ENCODE measurements at places on chromosomes 16 and 17. TPM values are rescaled to one million over a fixed set of nuclear protein-coding genes. Genes with fewer than 3 reads are reported as not detected.

- DNase-seq = peak; percentile 87
Measured at GRCh38 chr17:79836972-79837887, 2.0 kb downstream of the CBX4 start.

DNA sequence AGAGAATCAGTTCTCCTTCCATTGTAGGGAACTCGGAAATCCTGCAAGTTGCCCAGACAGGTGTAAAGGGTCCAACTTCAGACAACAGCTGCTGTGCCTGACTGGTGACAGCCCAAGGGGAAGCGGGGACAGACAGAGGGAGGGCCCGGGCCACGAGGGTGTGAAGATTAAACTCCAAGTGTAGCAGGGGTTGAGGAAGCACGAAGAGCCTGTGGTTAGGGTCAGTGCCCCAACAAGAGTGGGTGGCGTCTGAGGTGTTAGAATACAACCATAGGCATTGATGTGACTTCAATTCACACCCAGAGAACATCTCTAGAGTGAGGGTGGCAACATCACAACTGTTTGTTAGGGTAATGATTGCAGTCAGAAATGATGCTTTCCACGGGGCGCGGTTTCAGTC, 39.1 kb downstream of the ASPA start:
- DNase-seq = no peak

GRCh38 chr16:57373117-57373947, 1.0 kb downstream of the CX3CL1 start:
- no peak for DNase-seq

GRCh38 chr16:2963074-2963722, 877 bp upstream of the KREMEN2 start:
- no peak for DNase-seq

GRCh38 chr16:56930486-56931270, 1.3 kb upstream of the HERPUD1 start:
- DNase-seq = no peak

GRCh38 chr16:58009856-58010416, 8.7 kb downstream of the USB1 start:
- peak; percentile 38 for DNase-seq

DNA sequence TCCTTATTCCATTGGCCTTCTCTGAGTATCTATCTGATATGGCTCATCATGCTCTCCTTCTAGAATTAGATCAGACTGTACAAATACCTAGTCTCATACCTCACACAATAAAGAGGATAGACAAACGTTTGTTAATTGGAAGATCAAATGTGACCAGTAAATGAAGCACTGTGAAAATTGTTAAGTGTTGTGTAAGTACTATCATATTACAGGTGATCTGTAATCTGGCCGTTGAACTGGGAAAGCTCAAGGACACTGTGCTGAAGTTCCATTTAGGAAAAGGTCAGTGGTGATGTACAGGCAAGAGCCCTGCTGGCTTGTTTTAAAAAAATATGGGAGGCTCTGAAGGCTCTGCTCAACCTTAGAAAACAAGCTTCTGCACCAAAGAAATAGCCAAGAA, 38.5 kb upstream of the CORO6 start:
- DNase-seq = no peak

DNA sequence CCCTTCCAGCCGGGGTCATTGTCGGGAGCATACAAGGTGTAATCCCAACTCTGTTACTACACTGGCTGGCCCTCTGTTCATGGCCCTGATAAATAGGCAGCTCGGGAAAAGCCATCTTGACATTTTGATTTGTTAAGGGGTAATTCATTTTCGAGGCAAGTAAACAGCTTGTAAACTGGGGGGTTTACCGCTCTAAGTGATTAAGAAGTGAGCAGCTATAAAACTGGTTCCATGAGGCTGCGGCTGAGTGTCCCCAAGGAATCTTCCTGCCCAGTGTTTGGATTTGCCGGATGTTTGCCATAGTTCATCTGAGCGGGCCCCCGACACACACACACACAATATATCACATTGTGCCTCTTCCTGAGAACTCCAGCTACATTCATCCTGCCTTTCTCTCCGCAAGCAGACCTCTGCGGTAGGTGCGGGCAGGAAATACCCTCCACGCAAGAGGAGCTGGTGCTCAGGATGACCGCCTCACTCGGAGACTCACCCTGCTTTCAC, 92.2 kb downstream of the SOCS1 start:
- no peak for DNase-seq

GRCh38 chr17:32757963-32758362, 119.0 kb downstream of the MYO1D start:
- DNase-seq = no peak

GRCh38 chr17:81566461-81567126, 14.4 kb upstream of the FAAP100 start:
- DNase-seq = peak; percentile 81

GRCh38 chr16:1285669-1286512, 23.5 kb upstream of the UBE2I start:
- no peak for DNase-seq

GRCh38 chr17:81888988-81889595, 2.3 kb downstream of the ALYREF start:
- no peak for DNase-seq

DNA sequence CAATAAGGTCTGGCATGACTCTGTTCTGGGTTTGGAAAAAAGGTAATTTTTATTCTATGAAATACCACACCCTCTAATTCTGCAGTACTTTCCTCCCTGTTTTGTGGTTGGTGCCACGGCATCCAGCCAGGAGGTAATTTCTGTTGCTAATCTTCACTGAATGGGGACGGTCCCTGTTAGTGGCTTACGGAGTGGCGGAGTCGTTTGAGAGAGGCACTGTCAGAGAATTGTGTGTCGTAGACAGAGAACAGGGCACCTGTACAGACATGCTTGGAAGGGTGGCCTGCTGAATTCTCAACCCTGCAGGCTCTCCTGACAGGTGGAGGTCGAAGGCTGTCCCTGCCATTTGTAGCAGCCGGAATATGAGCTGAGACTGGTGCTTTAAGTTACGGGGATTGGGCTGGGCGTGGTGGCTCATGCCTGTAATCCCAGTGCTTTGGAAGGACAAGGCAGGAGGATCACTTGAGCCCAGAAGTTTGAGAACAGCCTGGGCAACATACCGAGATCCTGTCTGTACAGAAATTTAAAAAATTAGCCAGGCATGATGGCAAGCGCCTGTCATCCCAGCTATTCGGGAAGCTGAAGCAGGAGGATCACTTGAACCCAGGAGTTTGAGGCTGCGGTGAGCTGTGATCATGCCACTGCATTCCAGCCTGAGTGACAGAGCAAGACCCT, 33.2 kb downstream of the EEF2K start:
- DNase-seq = no peak

GRCh38 chr16:62036802-62037135, 531 bp upstream of the CDH8 start:
- no peak for DNase-seq

DNA sequence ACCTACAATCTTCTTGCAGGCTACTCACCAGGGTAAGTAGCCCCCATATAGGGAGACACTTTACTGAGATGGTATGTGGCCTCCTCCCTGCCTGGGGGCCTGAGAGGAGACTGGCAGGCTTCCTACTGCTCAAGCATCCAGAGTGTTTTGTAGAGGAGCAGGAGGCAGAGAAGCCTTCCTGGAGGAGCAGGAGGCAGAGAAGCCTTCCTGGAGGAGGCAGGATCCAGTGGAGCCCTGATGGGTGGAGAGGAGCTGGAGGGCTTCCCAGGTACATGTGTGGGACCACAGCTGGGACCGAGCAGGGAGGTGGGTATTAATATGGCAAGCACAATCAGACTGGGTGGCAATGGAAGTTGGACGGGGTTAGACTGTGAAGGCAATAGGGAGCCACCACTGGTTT, 2.1 kb upstream of the ADGRG5 start:
- DNase-seq = no peak

DNA sequence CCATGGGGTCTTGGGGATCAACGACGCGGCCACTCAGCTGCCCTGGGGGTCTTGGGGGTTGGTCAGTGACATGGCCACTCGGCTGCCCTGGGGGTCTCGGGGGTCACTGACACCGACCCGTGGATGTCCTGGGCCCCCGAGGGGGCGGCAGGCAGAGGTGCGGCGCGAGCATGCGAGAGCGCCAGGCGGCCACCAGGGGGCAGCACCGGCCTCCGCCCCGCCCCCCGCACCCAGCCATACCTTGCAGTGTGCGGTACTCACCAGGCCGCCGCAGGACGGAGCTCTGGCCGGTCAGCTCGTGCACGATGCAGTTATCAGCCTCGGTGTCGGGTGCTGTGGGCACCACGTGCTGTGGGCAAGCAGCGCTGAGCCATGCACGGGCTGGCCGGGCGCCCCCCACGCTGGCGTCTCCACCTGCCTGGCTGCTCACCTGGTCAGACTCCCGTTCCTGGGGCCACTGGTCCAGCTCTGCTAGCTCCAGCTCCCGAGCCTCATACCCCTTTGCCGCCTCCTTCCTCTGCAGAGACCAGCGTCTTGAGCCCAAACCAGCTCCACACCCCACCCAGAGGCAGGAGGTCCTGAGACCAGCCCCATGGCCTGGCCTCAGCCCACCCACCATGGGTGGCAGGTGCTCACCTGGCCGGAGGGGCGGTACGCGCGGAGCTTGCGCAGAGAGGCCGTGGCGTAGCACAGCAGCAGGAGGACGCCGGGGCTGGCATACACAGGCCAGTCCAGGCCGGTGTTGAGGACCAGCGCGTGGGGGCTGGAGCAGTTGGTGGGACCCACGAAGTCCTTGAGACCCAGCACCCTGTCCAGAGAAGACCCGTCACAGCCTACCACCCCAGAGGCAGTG, 31.2 kb downstream of the CTU2 start:
- DNase-seq = peak; percentile 88

GRCh38 chr17:81324177-81324850, 29.2 kb upstream of the SLC38A10 start:
- DNase-seq = no peak

DNA sequence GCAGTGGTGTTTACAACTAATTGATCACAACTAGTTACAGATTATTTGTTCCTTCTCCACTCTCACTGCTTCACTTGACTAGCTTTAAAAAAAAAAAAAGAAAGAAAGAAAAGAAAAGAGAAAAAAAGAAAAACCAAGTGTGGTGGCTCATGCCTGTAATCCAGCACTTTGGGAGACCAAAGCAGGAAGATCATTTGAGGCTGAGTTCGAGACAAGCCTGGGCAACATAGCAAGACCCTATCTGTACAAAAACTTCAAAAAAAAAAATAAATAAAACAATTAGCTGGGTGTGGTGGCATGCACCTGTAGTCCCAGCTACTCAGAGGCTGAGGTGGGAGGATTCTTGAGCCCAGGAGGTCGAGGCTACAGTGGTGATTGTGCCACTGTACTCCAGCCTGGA, 4.2 kb downstream of the SNTB2 start:
- DNase-seq = no peak

DNA sequence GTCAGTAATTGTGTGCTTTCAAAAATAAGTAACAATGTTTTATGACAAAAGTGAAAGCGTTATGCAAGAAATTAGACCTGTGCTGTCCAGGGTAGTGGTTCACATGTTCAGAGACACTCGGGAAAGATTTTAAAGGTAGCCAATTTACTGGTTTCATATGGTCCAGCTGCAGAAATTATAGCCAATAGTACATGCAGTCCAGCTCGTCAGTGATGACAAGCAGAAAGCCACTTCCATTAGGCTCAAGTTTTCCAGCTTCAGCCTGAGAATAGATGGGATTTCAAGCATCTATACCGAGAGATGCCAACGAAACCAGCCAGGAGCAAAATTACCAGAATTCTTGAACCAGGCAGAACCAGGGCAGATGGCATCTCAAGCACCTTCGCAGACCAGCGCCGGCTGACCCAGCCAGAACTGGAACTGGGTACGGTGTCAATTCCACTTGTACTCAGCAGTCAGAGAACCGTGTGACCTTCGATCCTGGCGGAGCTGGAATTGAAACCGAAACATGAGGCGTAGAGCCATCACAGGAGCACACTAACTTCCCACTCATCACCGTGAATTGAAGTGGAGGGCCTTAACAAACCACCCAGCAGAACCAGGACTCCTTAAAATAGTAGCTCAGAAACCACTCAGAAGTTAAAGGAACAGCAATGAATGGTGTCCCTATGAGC, 207.9 kb upstream of the HSBP1 start:
- DNase-seq = no peak

DNA sequence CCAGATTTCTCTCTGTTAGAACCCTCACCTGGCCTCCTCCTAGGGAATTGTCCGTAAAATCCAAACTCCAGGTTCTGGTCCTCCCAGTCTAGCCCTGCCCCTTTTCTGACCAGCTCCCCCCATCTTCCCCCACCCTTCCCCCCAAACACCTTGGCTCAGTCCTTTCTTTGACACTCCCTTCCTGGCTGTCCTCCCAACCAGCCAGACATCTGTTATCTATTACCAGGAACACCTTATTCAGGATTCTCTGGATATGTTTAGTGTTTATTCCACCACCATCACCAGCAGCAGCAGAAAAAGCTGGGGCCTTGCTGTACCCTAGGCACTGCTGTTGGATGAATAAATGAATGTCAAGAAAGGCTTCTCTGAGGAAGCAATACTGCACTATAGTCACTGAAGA, 4.0 kb upstream of the CMTM3 start:
- DNase-seq = no peak

The CHP2 gene
- not detected for total RNA-seq

The CA7 gene
- total RNA-seq = not detected

The PGP gene
- total RNA-seq = 34.7 TPM

The ACSM3 gene
- total RNA-seq = 8.7 TPM

The KRTAP4-9 gene
- not detected for total RNA-seq

The FAM20A gene
- 5.0 TPM for total RNA-seq

The C16orf82 gene
- not detected for total RNA-seq

The ZG16 gene
- total RNA-seq = not detected

The STH gene
- not detected for total RNA-seq

The OR4D1 gene
- not detected for total RNA-seq

The SLC9A5 gene
- total RNA-seq = 0.83 TPM

The KRTAP9-4 gene
- total RNA-seq = not detected

The OMG gene
- total RNA-seq = not detected
